PC-3 (cell line): ENCODE measurements at places on chromosomes 5 and 9. TPM values are rescaled to one million over a fixed set of nuclear protein-coding genes. Genes with fewer than 3 reads are reported as not detected.

DNA sequence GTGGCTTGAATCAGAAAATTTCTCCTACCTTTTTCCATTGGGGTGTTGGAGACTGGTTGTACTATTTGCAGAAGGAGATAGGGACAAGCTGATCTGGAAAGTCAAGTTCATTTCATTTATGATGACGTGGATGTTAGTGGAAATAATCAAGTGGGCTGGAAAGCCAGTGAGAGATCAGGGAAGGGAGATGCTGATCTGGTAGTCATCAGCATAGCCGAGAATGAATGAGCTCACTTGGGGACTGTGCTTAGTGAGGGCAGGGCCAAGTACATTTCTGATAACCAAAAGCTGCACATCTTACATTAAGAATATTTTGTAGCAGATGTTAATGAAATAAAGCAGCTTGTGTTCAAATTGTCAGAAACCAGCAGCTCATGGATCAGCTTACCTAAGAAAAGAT is 12.1 kb downstream of the MAN2A1 start:
- H3K4me1 ChIP-seq = peaks cover 8% of the 10 kb centered on the region; the same call in 1 of the 2 replicates
- no peaks in the 10 kb centered on the region for H3K27me3 ChIP-seq
- DNase-seq = no peak
- no peaks in the 10 kb centered on the region for H3K36me3 ChIP-seq
- no peak overlapping the region for H3K4me3 ChIP-seq

HK3 gene
- not detected in 2 replicates for total RNA-seq

GRCh38 chr5:16453609-16454008 is 12.0 kb downstream of the ZNF622 start:
- H3K27ac ChIP-seq = no peak overlapping the region
- H3K4me1 ChIP-seq = peaks cover 12% of the 10 kb centered on the region
- DNase-seq = no peak
- peaks cover 84% of the 10 kb centered on the region for H3K36me3 ChIP-seq
- H3K4me3 ChIP-seq = no peak overlapping the region
- no peaks in the 10 kb centered on the region for H3K27me3 ChIP-seq

DNA sequence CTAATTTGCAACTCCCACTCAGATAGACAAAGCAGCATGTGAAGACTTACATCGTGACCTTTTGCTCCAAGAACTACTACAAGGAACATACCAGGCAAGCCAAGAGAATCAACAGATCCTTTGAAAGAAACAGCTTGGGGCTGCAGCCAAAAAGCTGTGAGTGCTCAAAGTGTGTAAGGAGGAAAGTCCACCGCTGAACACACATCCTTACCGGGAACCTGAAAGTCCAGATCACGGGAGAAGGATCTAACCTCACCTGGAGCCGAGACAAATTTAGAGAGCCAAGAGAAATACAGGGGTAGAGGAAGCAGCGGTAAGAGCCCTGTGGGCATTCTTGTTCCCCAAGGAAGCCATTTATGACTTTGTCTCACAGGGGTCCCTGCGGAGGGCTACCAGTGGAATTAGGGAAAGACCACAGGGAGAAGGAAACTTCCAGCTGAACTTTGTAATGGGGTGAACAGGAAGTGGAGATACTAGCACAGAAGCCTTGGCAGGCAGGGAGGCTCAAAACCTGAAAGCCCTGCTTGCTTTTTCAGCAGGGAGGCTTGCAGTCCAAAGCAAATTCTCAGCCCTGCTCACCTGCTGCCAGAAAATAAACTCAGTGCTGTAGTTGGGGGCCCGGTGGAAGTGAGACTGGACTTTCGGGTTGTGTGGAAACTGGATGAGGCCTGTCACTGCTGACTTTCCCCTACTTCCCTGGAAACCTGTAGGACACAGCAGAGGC is 350.2 kb downstream of the DTWD2 start:
- H3K27me3 ChIP-seq = no peaks in the 10 kb centered on the region
- H3K4me3 ChIP-seq = no peak overlapping the region
- DNase-seq = no peak
- no peak overlapping the region for H3K27ac ChIP-seq

DNA sequence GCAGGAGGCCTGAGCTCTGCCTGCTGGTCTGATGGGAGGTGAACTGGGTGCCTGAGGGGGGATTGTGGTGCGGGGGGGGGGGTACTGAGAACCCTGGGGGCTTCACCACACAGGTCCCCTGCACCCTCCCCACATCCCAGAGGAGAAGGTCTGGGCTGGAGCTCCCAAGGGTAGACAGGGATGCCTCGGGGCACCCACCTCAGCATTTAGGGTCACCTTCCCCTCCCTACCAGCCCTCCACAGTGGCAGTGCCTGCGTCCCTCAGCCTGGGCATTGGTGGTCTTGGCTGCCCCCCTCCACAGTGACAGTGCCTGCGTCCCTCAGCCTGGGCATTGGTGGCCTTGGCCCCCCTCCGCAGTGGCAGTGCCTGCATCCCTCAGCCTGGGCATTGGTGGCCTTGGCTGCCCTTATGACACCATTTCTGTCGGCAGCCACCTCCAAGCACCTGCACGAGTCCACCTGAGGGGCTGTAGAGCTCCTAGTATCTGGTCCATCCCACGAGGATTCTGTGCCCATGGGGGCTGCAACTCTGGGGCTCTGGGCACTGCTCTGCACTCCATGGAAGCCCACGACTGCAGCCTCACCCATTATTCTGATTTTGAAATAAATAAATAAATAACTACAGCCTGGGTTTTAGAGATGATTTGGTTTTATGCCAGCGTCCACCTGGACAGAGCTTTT is 21.5 kb downstream of the NKD2 start:
- H3K36me3 ChIP-seq = no peaks in the 10 kb centered on the region
- H3K4me3 ChIP-seq = no peak overlapping the region
- no peaks in the 10 kb centered on the region for H3K27me3 ChIP-seq

GRCh38 chr9:99592834-99593574 is 228.7 kb upstream of the NR4A3 start:
- no peaks in the 10 kb centered on the region; the same call in 1 of the 2 replicates for H3K27me3 ChIP-seq
- H3K4me1 ChIP-seq = no peaks in the 10 kb centered on the region
- no peak overlapping the region for H3K27ac ChIP-seq
- H3K4me3 ChIP-seq = no peak overlapping the region

MYOZ3 gene
- total RNA-seq = not detected in 2 replicates

DNA sequence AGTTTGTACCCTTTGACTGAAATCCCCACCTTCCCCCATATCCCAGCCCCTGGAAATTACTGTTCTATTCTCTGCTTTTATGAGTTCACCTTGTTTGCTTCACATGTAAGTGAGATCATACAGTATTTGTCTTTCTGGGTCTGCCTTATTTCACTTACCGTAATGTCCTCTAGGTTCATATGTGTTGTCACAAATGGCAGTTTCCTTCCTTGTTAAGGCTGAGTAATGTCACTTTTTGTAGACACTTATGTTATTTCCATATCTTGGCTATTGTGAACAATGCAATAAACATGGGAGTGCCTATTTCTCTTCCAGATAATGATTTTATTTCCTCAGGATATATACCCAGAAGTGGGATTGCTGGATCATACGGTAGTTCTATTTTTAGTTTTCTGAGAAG is 272.3 kb downstream of the MRPS30 start:
- DNase-seq = no peak
- no peaks in the 10 kb centered on the region for H3K27me3 ChIP-seq
- no peak overlapping the region for H3K4me3 ChIP-seq
- H3K36me3 ChIP-seq = no peaks in the 10 kb centered on the region
- no peak overlapping the region for H3K27ac ChIP-seq

IZUMO3 gene
- not detected in 2 replicates for total RNA-seq

DNA sequence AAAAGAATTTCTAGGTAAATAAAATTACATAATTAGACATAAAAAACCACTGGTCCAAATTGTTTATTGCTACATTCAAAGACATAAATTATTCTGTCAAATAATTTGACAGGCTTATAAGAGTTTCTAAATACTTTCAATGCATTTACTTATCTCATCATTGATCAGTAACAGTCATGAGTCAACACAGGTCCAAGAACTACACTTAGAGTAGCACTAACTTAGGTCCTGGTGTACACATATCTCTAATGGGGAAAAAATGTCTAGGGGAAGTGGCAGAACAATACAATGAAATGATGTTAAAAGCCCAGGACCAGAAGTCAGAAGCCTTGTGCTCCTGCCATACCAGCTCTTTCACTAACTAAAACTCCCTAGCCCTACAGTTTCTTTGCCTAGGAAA is 96.5 kb upstream of the SLCO6A1 start:
- no peak overlapping the region for H3K4me3 ChIP-seq
- no peak overlapping the region for H3K27ac ChIP-seq
- H3K27me3 ChIP-seq = no peaks in the 10 kb centered on the region
- DNase-seq = peak; percentile 35
- H3K36me3 ChIP-seq = no peaks in the 10 kb centered on the region
- peaks cover 15% of the 10 kb centered on the region for H3K4me1 ChIP-seq

PAEP gene
- not detected in 2 replicates for total RNA-seq

- no peaks in the 10 kb centered on the region for H3K4me1 ChIP-seq
- DNase-seq = no peak
- no peak overlapping the region for H3K4me3 ChIP-seq
Observed at GRCh38 chr9:101487443-101487840, 46.2 kb upstream of the RNF20 start.

DNA sequence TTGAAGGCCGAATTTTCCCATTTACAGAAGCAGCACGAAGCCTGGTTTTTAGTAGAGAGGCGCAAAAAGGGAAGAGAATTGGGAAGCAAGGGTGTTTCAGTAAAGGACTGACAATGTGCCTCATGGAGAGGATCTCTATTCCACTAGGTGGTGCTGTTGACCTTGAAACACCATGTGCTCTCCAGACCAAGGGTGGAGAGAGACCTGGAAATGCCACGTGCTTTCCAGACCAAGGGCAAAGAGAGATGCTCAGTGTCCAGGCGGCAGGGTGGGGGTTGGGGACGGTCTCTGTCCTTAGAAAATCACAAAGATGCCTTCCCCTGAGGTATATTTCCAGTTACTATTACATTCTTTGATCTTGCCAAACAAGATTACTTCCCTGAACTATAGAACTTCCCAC is 425.3 kb downstream of the CSNK1G3 start:
- H3K4me1 ChIP-seq = no peaks in the 10 kb centered on the region
- H3K27ac ChIP-seq = no peak overlapping the region
- H3K36me3 ChIP-seq = no peaks in the 10 kb centered on the region
- no peaks in the 10 kb centered on the region for H3K27me3 ChIP-seq
- DNase-seq = peak; percentile 72
- no peak overlapping the region for H3K4me3 ChIP-seq

DNA sequence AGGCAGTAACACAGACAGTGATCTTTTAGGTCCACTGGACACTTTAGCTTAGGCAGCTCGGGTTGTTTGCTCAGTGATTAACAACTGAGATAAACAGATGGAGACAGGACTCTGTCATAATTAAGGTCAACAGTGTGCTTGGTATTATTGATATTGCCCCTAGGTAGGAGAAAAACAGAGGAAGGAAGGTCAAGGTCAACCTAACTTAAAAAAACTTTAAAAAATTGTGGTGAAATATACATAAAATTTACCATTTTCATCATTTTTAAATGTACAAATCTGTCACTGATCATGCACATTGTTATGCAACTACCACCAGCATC is 2.1 kb upstream of the HSPA4 start:
- H3K27ac ChIP-seq = no peak overlapping the region
- DNase-seq = peak; percentile 56
- no peaks in the 10 kb centered on the region for H3K27me3 ChIP-seq
- H3K36me3 ChIP-seq = no peaks in the 10 kb centered on the region
- H3K4me3 ChIP-seq = peak overlapping the region; percentile 2; the same call in 1 of the 2 replicates

DNA sequence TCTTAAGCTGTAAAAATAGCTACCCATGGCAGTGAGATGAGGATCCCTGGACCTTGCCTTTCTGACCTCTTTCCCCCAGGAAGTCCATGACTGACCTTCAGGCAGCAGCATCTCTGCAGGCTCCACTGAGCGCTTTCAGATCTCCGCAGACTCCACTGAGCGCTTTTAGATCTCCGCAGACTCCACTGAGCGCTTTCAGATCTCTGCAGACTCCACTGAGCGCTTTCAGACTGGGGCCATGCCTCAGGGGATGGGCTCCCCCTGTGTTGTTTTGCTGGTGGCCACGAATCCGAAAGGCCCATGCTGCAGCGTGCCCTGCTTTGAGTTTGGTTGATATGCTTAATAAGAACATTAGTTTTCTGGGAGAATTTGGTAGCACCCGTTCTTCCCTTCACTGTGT is 254.2 kb downstream of the FANCC start:
- no peak overlapping the region for H3K4me3 ChIP-seq
- no peaks in the 10 kb centered on the region for H3K27me3 ChIP-seq
- peaks cover 12% of the 10 kb centered on the region for H3K36me3 ChIP-seq
- no peak overlapping the region for H3K27ac ChIP-seq
- DNase-seq = no peak

SPATA6L gene
- 1.4 TPM in 1 of 2 replicates, not detected in the other for total RNA-seq

- H3K4me3 ChIP-seq = no peak overlapping the region
- peaks cover 11% of the 10 kb centered on the region for H3K4me1 ChIP-seq
- H3K27me3 ChIP-seq = no peaks in the 10 kb centered on the region
Observed at GRCh38 chr5:78716206-78716605, 67.6 kb upstream of the LHFPL2 start.

CKMT2 gene
- total RNA-seq = not detected in 2 replicates

- H3K4me3 ChIP-seq = no peak overlapping the region
- no peak for DNase-seq
- H3K4me1 ChIP-seq = peaks cover 4% of the 10 kb centered on the region
- H3K27ac ChIP-seq = no peak overlapping the region
- H3K36me3 ChIP-seq = no peaks in the 10 kb centered on the region
- H3K27me3 ChIP-seq = no peaks in the 10 kb centered on the region
Observed at GRCh38 chr5:92850886-92851285, 730.1 kb downstream of the NR2F1-AS1 start.

- H3K27me3 ChIP-seq = no peaks in the 10 kb centered on the region
- DNase-seq = no peak
- H3K4me3 ChIP-seq = no peak overlapping the region
- H3K36me3 ChIP-seq = no peaks in the 10 kb centered on the region
- no peaks in the 10 kb centered on the region for H3K4me1 ChIP-seq
Observed at GRCh38 chr5:73996151-73996755, 370.3 kb downstream of the ARHGEF28 start.

GRCh38 chr5:7548596-7548995 is 152.7 kb downstream of the ADCY2 start:
- H3K4me3 ChIP-seq = no peak overlapping the region
- H3K36me3 ChIP-seq = no peaks in the 10 kb centered on the region
- H3K4me1 ChIP-seq = no peaks in the 10 kb centered on the region

CLIC3 gene
- 1.4 and 4.3 TPM in 2 replicates for total RNA-seq

DNA sequence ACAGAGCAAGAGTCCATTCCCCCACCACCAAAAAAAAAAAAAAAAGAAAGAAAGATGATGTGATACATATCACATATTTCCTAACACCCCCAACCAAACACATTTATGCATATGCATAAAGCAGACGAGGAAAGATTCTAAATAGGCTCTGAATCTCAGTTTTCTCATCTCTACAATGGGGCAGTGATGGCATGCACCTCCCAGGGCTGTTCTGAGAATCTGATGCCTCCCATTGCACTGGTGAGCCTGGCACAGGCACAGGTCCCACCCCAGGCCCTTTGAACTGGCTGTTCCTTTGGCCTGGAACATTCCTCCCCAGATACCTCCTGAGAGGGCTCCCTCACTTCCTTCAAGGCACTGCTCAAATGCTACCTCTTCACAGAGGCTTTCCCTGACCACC is 116.5 kb downstream of the C9orf50 start:
- no peak for DNase-seq
- no peaks in the 10 kb centered on the region for H3K36me3 ChIP-seq
- H3K4me3 ChIP-seq = no peak overlapping the region

- no peaks in the 10 kb centered on the region for H3K4me1 ChIP-seq
- no peaks in the 10 kb centered on the region for H3K36me3 ChIP-seq
- no peak for DNase-seq
- H3K4me3 ChIP-seq = no peak overlapping the region
- no peak overlapping the region for H3K27ac ChIP-seq
Observed at GRCh38 chr5:171851251-171851650, 65.6 kb downstream of the SMIM23 start.

FANCG gene
- 32.6 and 44.8 TPM in 2 replicates for total RNA-seq
